ENCODE measurements at places on chromosomes 12 and 14.

DNA sequence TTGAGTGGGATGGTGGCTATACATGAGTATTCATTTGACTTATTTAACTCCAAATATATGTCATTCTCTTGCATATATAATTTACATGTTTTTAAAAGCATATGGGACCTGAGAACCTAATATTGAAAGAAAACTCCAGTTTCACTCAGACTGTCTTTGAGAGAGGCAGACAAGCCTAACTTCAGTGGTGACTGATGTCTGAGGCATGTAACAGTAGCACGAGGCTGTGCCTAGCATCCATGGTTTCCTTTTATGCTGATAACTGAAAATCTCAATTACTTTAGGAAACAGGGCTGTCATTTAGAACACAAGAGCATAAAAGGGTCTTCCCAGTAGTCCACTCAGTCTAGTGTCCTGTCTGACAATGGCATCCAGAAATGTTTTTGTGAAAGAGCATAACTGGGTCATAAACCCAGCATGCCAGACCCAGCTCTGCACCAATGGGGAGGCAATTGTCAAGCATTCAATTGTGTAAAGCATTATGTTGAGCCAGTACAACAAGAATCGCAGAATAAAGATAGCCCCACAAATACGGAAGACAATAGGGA is 24.3 kb downstream of the MAPK1IP1L start:
- DNase-seq, result no peak

GRCh38 chr14:94421316-94421715 is 31.3 kb downstream of the SERPINA11 start:
- no peak for DNase-seq

DNA sequence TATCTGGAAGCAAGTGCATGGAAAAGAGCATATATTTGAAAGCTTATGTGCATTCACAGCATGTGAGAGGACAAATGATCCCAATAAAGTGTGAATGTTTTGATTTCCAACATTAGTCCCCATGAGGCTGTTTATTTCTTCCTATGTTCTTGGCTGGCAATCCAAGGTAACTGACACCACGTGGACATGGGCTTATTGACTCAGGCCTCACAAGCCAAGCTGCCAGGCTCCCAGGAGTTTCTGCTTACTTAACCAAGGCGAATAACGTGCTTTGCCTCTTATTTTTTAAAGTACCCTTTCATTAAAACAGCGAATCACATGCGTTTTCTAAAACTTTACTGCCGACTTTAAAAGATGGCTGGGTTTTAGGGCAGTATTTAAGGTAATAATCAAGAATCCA is 441.7 kb downstream of the FUT8 start:
- DNase-seq, result no peak

DNA sequence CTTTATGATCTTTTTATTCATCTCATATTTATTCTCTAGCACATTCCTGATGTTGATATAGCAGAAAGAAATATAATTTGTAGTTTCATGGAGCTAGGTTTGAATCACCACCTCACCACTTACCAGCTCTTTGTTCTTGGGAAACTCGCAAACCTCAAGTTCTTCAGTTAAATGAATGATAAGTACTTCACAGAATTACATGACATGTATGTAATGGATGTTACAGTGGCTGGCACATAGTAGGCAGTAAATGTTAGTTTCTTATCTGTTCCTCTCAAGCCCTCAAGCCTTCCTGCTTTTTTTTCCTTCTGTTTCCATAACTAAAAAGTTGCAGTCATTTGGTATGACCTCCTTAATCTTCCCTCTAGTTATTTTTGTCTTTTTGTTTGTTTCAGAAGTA is 54.9 kb downstream of the SPATS2 start:
- no peak for DNase-seq

- no peak for DNase-seq
These were observed 524.8 kb upstream of the STXBP6 start for GRCh38 chr14:25574628-25575325.

GRCh38 chr12:100484183-100484886 is 10.7 kb downstream of the NR1H4 start:
- no peak for DNase-seq

DNA sequence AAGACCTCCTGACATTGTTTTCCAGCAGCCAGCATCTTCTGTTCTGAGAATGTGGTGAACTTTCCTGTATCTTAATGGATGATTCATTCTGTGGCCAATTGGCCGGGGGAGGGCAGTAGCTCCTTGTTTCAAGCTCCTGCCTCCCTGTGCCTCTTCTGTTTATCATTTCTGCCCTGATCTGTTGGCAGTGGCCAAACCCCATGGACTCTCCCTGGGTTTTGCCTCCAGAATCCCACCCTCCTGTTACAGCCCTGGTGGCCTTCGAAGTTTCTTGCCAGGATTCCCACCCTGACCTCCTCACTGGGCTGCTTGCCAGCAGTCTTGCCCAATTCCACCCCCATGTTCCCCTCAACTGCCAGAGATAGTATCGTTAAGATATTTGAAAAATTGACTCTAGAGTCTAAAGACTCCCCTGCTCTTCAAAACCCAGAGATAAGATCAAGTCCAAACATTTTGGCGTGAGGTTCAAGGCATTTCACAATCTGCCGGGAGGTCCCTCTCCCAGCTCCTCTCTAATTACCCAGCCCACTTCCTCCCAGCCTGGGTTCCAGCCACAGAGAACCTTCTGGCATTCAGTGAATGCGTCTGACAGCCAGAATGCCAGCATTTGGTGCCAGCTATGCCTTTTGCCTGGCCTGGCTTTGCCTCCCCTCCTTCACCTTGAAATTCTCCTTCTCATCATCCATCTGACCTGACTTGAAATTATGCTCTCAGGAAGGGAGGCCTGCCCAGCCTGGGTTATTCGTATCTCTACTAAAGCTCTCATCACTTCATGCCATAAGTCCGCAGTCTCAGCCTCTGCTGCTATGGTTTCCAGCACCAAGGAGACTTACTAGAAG is 37.7 kb upstream of the TXNRD1 start:
- DNase-seq, result no peak

DNA sequence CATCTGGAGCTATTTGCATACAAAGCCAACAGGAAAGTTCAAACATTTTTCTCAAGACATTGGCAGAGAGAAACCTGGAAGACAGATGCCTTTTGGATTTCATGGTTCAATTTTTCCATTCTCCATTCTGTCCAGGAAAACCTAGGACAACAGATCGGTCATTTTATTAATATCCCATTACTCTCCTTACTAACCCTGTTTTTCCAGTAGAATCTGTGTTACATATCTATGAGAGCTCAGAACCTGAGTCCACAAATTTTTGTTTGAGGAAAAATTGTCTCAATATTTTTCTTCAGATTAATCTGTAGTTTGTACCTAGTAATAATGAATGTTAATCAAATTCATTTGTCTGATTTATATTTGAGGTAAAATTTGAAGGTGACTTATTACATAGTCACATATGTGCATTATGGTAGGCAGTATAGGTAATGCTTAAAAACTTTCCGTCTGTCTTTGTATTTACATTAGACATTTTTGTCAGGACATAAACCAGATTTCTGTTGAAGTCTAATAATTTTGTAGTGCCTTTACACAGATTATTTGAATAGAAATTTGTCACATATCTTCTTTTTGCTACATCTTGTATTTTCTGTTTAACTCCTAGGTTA is 75.3 kb downstream of the CCDC91 start:
- no peak for DNase-seq

DNA sequence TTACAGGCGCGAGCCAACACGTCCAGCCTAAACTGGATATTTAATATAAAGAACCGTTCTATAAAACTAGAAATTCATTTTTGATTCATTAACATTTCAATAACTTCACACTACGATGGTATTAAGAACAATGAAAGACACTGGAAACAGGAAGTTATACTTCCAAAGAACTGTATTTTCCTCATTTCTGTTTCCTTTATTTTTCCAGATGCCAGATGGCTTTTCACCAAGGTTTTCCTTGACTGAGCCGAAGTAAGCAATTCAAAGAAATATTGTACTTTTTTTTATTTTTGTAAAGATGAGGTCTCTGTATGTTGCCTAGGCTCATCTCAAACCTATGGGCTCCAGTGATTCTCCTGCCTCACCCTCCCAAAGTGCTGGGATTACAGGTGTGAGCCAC is 28.2 kb downstream of the EEA1 start:
- DNase-seq, result no peak

GRCh38 chr12:131773582-131774221 is 54.5 kb upstream of the MMP17 start:
- DNase-seq, result no peak

DNA sequence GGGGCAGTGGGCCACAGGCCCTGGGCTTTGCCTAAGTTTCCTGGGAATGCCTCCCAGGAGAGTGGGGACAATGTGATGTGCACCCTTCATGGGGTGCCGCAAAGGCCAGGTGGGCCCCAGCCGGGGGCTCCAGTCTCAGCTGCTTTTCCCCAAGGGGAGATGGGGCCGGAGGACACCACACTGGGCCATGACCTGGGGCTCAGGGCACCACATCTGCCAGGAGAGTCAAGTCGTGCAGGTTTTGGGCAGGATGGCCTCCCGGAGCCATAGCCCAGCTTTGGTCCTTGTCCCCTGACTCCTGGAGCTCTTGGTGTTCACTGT is 12.2 kb downstream of the HIP1R start:
- no peak for DNase-seq

- DNase-seq, result no peak
These were observed 841.7 kb downstream of the VRK1 start for GRCh38 chr14:97638864-97639263.

DNA sequence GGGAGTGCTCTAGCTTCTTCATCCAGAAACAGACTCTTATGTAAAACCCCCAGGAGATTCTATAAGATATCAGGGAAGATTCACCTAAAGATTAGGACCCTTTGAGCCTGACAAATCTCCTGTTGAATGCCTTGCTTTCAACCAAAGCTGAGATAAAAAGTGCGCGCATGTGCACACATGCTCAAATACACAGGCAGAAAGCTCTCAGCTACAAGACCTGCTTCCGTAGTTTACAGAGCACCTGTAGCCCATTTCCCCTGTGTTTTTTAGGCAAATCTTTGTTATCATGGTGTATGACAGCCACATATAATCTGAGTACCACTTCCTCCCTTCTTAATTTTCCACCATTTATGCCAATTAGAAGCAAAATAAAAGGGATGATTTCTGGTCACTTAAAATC is 866.9 kb downstream of the NRXN3 start:
- DNase-seq, result no peak

DNA sequence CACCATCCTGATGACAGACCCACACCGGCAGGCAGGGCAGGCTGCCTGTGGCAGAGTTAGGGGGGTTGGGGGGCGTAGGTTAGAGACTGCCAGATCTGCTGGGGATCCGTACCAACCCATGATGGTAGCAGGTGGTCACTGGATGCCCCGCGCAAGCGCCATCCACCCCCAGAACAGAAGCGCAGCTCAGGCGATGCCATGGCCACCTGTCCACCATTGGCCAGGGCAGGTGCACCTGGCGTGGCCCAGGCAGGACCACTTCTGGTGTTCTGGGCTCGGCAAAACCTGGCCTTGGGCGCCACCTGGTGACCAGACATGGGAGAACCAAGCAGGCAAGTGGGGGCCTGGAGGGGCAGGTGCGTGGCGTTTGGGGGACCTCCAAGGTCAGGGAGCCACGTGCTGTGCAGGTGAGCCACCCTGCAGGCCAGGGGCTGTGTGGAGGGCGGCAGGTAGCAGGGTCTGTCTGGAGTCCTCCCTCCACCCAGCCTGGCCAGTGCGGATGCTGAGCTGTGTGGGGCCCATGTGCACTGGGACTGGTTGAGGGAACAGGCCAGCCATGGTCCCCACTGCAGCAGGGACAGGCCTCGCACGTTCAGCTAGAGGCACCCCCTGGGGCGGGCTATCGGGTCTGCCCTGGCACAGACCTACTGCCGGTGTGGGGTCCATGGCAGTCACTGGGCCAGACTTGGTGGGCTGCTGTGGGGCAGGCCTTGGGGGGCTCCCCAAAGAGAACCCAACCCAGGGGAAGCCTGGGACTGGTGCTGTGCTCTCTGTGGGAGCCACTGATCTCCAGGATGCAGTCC is 15.6 kb downstream of the BAG5 start:
- peak; percentile 48 for DNase-seq

DNA sequence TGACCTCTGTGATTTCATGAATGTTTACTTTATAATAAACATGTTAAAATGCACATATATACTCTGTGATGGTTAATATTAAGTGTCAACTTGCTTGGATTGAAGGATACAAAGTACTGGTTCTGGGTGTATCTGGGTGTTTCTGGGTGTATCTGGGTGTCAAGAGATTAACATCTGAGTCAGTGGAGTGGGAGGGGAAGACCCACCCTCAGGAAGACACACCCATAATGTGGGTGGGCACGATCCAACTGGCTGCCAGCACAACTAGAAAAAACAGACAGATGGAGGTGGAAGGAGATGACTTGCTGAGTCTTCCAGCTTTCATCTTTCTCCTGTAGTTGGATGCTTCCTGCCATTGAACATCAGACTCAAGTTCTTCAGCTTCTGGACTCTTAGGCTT is 11.9 kb downstream of the NUP37 start:
- DNase-seq, result no peak

- DNase-seq, result no peak
These were observed 5.0 kb upstream of the LRRK2 start for GRCh38 chr12:40219760-40220159.

DNA sequence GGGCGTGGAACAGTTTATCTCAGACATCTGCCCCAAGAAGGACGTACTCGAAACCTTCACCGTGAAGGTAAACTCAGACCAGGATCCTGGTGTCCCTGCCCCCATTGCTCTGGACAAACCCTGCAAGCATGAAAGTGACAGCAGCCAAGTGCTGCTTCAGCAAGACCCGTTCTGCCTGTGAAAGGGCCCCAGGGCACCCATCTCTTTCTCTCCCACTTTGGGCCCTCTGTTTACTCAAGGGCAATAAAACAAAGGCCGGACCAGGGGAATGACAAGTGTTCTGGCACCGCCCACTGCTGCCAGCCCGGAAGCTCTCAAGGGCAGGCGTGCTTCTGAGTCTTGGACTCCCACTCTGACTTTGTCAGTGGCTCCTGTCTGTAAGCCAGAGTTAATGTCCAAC is 35.3 kb downstream of the CD9 start:
- no peak for DNase-seq

GRCh38 chr12:100986595-100987547 is 192.3 kb downstream of the ANO4 start:
- no peak for DNase-seq

GRCh38 chr12:20264608-20265114 is 103.7 kb upstream of the PDE3A start:
- DNase-seq, result no peak

DNA sequence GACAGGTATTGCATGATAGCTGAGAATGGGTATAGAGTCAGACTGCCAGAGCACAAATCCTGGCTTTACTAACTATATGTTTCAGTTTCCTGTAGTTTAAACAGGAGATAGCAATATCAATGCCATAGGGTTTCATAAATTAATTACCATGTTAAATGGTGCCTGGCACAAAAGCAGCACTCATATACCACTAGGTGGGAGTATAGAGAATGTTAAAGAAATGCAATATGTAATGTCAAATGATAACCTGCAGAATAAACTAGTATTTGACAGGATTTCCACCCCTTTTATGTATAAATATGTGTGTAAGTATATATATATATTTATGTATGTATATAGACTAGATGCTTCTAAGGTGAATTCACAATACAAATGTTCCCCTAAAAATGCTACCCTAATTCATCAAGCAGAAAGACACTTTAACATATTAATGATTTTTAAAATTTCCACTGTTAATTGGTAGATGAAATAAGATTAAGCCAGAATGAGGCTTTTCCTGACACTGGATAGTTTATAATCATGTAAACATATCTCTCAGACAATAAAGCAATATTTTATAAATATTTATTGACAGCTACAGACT is 8.6 kb downstream of the WDR89 start:
- no peak for DNase-seq

Measured in activated CD8-positive, alpha-beta memory T cell treated with anti-CD3 and anti-CD28 coated beads for 4 hours (primary cell).